WERI-Rb-1 (cell line): ENCODE measurements at places on chromosomes 12 and 14.
A peak's percentile ranks its signal among the peaks of the same experiment; 100 is the strongest.

DNA sequence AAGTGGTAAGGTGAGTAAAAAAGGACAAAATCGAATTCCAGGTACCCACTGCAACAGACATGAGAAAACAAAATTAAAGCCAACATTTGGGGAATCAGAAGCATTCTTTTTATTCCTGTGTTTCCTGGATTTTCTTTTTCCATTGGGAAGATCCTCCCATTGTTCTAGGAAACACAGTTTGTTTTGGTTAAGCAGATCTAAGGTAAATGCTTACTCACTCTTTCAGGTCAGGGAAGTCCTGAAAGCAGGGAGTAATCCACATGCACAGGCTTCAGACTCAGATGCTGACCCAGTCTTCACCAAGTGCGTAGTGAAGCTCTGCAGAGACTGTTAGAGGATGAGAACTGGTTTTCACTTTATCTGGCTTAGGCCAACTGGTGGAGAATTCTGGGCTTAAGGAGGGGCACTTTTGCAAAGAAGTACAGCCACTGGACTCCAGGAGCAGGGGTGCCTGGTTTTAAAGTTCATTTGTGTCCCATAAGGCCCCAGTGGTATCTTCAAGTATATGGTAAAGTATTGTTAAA is 57.7 kb downstream of the RPAP3 start:
- DNase-seq = no peak

DNA sequence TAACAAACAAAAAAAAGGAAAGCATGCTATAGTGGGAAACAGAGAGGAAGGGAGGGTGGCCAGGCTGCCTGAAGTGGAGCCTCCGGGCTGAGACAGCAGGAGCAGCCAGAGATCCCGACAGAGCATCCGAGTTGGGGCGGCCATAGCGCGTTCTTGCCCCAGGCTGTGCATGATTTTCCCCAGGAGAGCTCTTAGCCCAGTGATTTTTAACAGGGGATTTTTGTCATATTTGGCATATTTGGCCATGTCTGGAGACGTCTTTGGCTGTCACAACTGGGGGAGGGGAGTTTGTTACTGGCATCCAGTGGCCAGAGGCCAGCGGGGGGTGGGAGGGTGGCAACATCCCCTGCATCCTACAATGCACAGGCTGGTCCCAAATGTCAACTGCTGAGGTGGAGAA is 23.6 kb downstream of the BDKRB1 start:
- no peak for DNase-seq

DNA sequence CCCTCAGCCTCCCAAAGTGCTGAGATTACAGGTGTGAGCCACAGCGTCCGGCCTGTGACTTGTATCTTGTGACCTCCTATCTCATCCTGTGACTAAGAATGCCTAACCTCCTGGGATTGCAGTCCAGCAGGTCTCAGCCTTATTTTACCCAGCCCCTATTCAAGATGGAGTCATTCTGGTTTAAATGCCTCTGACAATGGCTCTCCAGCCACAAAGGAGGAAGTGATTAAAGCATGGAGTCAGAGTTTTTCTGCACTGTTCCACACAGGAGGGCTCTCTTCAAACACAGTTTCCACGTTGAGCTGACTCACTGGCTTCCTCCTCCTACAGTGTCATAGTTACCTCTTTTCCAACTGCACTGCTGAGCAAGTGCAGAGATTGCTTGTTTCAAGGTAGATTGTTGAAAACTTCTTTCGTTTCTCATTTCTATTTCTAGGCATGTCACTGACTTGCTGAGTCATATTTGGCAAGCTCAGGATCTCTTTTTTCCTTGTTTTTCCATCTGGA is 383.8 kb downstream of the PCNX1 start:
- DNase-seq = no peak

- DNase-seq = no peak
Measured at GRCh38 chr14:91392623-91393303, 24.9 kb downstream of the CCDC88C start.

- no peak for DNase-seq
Measured at GRCh38 chr12:34363050-34363673, 340.9 kb downstream of the ALG10 start.

DNA sequence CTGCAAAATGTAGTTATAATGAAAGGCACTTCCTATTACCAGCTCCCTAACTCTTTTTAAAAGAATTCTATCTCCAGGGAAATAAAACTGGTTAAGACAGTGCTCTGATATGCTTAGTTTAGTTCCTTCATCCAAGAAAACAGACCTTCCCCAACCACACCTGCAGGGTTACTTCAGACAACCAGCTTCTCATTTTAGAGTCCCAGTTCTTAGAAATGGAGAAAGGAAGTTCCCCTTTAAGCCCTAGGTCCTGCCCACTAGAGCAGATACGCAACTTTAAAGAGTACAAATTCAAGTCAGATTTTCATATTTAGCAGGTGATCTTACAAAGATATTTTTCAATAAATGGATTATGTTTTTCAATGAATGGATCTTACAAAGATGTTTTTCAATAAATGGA is 4.4 kb upstream of the WSB2 start:
- no peak for DNase-seq

- DNase-seq = peak; percentile 85
Measured at GRCh38 chr12:126784328-126784921, 1482.5 kb upstream of the TMEM132C start.

DNA sequence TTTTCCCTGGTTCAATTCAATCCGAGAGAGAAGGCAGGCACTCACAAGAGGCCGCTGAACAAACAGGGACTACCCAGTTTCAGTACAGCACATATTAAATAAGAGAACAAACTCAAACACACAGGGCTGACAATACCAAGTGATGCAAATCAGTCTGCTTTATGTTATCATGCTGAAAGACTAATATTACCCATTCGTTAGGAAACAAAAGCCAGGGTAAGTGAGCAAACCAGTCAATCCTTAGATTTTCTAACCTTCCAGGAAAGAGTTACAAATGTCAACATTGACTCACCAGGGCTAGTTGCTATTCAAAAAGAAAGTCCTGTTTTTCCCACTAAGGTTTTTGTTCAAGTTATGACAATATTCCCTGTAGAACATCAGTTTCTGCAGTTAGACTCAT is 246.2 kb downstream of the C12orf42 start:
- no peak for DNase-seq

DNA sequence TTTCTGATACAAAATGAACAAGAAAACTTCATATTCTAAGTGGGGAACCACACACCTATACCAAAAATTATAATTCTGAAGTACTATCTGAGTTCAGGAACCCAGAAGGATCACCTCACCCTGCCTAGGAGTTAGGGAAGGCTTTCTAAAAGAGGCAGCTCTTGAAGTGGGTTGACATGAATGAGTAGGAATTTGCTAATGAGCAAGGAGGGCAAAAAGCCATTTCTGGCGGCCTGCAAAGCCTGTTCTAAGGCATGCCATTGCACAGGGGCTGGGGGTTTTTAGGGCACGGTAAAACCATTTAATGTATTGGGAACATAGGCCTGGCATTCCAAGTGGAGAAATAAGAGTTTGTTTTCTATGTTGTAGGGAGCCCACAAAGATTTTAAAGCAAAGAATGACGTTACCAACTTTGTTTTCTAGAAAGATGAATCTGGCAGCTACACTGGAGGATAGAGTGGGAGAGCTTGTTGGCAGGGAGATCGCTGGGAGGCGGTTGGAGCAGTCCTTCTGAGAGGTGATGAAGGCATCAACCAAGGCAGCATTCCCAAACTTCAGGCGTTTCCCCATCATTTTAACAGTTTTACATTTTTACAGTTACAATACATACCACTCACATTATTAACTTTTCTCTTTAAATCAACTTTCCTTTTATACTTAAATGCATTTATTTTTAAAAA is 14.1 kb downstream of the IFT43 start:
- DNase-seq = no peak

DNA sequence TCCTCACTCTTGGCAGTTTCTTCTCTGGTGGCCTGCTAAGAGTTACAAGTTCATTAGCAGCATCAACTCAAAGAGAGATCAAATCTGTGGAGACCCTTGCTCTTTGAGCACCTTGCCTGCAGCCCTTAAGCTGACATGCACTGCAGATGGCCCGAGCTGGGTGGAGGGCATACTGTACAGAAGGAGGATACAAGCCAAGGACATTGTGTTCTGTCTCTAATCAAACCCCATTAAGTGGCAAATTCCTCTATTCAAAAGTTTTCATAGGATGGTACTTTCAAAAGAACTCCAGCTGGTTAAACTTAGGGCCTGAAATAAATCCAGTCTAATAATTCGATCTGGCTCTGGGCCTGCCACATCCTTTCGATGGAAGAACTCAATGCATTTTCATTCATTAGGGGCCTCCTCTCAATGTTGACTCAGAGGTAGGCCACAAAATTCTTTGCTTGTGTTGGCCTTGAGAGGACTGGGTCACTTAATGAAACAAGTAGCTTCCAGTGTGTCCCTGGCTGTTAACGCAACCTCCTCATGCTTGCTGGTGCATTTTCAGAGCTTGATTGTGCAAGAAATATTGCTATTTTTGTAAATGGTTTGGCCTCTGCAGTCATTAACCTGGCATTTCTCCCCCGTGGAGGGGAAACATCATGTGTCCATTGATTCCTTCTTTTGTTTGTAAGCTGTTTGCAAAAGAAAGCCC is 318.2 kb downstream of the NUAK1 start:
- DNase-seq = no peak

- no peak for DNase-seq
Measured at GRCh38 chr14:71833476-71833875, 98.8 kb upstream of the RGS6 start.

GRCh38 chr12:124557518-124558223 is 9.7 kb downstream of the NCOR2 start:
- DNase-seq = peak; percentile 58

DNA sequence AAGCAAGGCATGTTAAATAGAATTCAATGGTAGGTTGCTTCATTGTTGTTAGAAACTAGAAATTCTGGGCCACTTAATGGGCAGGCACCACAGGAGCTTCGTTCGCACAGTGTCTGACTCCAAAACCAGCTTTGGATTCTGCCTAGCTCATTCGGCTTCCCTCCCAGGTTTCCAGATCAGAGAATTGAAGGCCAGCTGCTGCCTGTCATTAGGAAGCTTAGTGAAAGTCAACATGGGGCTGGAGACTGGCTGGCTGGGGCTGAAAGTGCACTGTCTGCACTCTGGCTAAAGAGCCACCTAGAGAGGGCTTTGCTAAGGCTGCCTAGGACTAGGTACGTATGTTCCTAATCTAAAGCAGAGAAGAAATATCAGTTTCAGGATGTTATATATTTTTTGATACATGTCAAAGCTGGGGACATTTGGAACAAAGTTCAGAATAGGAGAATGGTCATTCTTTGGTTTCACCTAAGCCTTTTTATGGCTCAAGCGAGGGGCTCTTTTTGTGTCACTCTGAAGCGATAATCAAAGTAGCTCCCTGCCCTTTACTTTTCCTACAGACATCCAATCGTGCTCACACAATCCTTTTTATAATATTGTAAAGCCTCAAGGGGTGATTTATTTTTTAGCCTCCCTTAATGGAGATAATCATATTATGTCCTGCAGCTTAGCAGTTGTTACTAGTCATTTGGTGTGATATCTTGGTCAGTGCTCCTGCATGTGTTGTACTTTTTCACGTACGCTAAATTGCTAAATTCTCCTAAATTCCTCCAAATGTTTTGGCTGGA is 238.5 kb upstream of the NAV3 start:
- peak; percentile 88 for DNase-seq

DNA sequence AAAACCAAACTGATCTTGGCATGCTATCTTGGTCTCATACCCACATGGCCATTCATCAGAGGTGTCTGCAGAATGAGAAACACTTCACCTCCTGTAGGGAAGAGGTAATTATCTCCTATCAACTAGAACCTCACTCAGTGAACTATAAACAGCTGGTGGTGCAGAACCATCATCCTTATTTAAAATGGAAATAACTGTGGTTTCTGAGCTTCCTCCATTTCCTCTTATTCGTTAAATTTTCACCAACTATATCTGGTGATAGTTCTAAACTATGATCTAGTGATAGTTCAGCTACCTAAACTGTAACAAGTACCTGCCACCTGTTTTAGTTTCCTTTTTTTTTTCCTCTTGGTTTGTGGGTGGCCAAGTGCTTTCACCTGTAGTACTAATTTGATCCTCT is 218.5 kb downstream of the FUT8 start:
- no peak for DNase-seq
